ENCODE measurements at places on chromosomes 13 and 19.
A peak's percentile ranks its signal among the peaks of the same experiment; 100 is the strongest.

- DNase-seq: peak; percentile 48
Observed at GRCh38 chr19:53102756-53103233, 427 bp downstream of the ZNF160 start.

DNA sequence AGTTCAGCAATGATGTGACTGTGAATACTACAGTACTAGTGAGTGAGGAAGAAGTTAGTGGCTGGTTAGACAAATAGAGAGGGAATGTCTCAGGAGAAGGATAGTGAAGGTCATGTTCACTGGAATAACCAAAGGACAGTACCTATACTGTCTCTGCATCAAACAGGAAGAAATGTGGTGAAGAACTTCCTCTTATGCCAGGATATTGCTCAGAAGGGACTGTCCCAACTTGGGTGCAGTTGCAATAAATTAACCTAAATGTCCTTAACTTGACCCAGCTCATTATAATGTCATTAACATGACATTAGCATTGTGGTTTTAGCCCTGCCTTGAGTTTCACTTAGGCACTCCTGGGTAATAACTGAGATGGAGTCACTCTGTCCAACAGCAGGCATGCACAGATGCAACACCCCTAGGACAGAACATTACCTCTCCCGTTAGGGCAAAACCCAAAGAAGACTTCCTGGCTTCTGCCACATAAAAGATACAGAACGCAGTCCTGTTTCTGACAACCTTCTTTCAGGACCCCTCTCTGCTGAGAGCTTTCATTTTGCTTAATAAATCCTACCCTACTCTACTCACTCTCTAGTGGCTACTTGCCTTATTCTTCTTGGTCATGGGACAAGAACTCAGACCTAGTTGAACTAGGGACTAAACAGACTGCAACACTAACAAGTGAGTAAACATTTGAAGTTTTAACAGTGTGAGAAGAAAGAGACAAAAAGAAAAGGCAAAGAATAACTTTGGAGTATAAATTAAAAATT, 1591.6 kb upstream of the MIR17HG start:
- no peak for DNase-seq

GRCh38 chr13:43058831-43059230, 35.4 kb downstream of the DNAJC15 start:
- no peak for DNase-seq

DNA sequence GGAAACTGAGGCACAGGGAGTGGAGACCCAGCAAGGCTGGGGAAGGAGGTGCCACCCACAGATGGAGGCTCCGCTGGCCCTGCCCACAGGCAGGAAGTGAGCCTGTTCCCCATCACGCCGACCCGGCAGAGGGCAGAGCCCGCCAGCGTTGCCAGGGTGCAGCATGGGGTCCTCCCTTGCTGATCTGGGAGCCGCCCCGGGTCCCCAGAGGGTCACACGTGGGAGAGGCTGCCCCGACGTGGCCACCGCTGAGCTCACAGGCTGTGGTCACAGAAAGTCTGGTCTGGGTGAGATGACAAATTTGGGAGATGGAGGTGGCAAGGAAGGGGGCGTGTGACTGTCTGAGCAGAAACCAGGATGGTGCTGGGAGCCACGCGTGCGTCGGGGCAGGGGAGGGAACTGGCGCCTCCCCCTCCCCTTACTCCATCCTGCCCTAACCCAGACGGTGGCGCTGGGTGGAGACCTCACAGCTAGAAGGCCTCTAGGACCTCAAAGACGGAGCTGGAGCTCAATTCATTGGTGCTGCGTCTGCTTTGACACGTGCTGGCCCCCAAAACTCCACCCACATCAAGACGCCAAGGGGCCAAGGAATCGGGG, 7.7 kb downstream of the MEX3D start:
- DNase-seq: no peak

DNA sequence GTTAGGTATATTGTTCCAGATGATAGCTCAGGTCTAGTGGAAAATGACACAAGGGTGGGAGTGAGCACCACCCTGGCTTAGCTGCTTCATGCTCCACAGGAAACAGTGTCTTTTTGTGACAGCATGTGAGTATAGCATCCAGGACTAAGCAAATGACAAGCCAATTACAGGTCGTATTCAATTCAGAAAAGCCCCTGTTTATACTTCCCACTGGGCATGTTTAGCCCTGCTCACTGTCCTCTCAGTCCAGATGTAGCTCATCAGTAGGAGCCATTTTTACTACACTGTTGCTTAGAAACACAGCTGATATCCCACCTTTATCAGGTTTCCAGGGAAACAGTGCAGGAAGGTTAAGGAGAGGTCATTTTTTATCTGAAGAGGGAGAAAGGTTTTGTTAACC, 8.0 kb downstream of the ABHD13 start:
- DNase-seq: no peak

- DNase-seq: no peak
Observed at GRCh38 chr19:12789098-12789903, 2.0 kb upstream of the JUNB start.

DNA sequence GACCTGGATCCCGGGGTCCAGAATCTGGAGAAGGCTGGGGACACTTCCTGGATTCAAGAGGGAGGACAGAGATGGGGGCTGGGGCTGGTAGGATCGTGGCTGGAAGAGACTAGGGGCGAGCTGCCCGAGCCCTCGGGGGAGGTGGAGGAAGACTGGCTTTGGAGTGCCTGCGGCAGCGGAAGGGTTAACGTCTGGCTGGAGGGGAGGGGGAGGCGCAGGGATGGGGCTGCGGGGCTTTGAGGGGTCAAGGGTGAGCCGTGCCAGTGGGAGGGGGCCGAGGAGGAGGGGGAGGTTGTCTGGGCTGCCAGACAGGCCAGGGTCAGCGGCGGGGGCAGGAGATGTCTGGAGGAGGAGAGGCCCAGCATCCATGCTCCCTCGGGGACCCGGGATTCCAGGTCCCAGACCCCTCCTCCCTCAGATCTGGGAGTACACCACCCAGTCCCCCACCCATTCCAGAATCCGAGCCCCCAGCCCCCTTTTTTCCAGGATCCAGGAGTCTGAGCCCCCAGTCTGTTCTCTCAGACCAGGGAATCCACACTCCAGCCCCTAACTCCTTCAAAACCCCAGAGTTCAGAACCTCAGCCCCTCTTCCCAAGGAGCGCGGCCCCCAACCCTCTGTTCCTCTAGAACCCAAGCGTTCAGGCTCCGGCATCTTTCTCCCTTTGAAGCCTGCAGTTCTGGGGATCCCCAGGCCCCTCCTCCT, 3.2 kb upstream of the SPACA6 start:
- no peak for DNase-seq

GRCh38 chr19:37899966-37900365, 6.4 kb downstream of the WDR87 start:
- DNase-seq: no peak

DNA sequence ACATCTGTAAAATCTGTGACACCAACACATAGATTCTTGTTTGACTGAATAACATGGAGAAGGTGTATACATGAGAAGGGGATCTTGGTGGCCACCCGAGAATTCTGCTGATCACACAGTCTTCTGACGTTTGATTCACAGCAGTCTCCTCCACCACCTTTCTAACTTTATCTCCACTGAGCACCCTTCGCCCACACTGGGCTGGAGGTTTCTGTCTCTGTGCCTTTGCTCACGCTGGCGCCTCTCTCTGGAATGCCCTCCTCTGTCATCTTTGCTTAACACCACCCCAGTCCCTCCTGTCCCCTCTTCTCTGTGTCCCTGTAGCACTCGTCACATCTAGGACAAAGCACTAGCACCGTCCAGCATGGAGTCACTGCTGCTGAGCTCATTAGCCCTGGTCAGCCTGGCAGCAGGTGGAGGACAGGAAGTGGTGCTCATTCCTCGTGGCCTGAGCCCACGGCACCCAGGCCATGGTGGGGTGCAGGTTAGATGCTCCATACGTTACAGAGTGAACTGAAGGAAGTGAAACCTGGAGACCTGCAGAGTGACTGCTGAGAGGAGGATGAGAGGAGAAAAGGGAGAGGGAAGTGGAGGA, 384.6 kb downstream of the UQCRFS1 start:
- DNase-seq: no peak

DNA sequence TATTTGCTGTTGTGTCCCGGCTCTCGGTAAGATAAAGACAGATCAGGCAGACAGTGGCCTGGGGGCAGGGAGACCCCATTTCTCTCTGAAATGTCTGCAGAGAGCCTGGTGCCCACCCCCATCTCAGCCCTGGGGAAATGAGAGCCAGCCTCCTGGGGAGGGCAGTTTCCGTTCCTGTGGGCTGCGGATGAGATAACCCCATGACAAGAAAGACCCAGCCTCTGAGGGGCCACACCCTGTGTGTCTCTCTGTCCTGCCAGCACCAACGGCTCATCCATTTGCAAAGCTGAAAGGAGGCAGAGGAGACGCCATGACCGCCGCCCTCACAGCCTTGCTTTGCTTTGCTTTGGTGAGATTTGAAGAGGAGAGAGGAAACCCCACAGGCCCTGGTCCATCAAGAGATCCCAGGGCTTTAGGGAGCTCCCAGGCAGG, 28.1 kb upstream of the KIR3DL3 start:
- DNase-seq: no peak

DNA sequence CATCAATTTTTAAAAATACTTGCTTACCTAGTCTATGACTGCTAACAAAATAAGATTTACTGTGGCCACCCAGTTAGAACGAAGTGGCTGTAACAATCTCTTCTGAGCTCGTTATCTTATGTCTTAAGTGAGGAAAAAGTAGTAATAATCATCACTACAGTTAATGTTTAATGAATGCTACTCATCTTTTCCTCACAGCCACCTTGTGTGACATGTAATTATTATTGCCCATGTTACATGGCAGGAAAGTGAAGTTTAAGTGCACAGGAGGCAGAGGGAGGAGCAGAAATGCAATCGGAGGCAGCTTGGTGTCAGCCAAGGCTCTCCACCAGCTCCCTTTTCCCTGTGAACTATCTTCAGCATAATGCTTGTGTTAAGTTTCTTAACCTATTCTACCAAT, 260.3 kb downstream of the B3GLCT start:
- DNase-seq: no peak

- DNase-seq: no peak
Observed at GRCh38 chr13:83692800-83693199, 189.5 kb downstream of the SLITRK1 start.

GRCh38 chr19:51098365-51099046, 9.7 kb downstream of the CTU1 start:
- no peak for DNase-seq

DNA sequence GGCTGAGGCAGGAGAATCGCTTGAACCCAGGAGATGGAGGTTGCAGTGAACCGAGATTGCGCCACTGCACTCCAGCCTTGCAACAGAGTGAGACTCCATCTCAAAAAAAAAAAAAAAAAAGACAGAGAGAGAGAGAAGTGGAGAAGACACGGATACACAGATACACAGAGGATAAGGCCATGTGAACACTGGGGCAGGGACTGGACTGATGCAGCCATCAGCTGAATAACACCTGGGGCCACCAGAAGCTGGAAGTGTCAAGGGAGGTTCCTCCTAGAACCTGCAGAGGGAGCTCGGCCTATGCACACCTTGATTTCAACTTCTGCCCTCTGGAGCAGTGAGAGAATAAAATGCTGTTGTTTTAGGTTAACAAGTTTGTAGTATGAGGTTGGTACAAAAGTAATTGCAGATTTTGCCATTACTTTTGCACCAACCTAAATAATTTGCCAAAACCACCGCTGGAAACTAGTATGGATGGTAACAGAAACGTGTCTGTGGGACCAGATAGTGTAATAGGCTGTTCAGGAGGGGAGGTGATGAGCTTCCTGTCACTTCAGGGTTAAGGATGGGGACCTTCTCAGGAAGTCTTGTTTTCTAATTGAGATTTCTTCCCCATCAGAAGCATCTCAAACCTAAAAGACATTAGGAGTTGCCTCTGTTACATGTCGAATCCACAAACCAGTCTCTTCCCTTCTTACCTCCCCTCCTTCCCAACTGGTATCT, 36.4 kb upstream of the IGSF23 start:
- DNase-seq: peak; percentile 32

DNA sequence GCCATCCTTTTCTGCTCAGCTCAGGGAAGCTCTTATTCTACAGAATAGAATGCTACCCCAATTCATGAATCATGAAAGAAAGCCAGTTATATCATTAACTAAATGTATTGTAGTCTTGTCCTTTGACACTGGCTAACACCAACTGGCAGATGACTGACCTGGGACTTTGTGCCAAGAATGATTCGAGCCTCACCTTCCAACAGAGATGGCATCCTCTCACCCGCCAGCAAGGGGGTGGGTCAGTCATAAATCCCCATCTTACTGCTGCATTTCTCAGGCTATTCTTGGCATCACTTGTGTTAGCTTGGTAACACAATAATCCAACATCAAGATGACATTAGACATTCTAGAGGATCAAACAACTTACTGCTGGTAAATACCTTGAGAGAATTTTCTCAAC, 1239.8 kb upstream of the MIR17HG start:
- no peak for DNase-seq

GRCh38 chr13:28467034-28467433, 27.9 kb downstream of the FLT1 start:
- DNase-seq: no peak

DNA sequence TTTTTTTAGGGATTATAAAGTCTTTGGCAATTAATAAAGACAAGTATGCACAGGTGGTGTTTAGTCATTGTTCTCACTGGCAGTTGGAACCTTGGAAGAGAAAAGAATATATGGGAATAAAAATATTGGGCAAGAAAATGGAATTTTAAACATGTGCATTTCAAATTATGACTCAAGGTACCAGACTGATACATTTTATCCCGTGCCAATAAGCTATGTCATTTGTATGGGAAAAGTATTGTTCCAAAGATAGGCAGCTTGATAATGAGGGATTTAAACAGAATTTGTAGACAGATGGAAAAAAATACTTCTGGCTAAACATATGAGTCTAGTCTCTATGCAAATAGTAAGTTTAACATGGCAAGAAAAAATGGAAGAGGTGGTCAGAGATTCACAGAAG, 169.5 kb upstream of the UFM1 start:
- DNase-seq: no peak

- no peak for DNase-seq
Observed at GRCh38 chr19:480016-480855, 16.1 kb upstream of the MADCAM1 start.

GRCh38 chr19:18529782-18530181, 7.9 kb upstream of the ELL start:
- DNase-seq: no peak

GRCh38 chr13:27774169-27774568, 18.1 kb upstream of the GSX1 start:
- DNase-seq: peak; percentile 47

GRCh38 chr13:36445278-36445677, 13.0 kb downstream of the CCNA1 start:
- DNase-seq: no peak

- no peak for DNase-seq
Observed at GRCh38 chr13:94662274-94662945, 49.9 kb downstream of the SOX21 start.

GRCh38 chr19:29259153-29259552, 46.2 kb upstream of the UQCRFS1 start:
- no peak for DNase-seq

GRCh38 chr13:81207636-81208035, 866.7 kb upstream of the SPRY2 start:
- DNase-seq: no peak

GRCh38 chr19:42480335-42481095, 37.8 kb upstream of the CXCL17 start:
- no peak for DNase-seq
